Lower lobe of right lung (tissue), 2 donors: ENCODE measurements at places on chromosomes 4 and X. TPM values are rescaled to one million over a fixed set of nuclear protein-coding genes. Genes with fewer than 3 reads are reported as not detected.

The SULT1B1 gene
- total RNA-seq = 10.9 TPM

The TLR3 gene
- total RNA-seq = 26.8 TPM

The CRLF2 gene
- 1.3 TPM for total RNA-seq

GRCh38 chr4:96677499-96677898 is 837.6 kb downstream of the PDHA2 start:
- DNase-seq = no peak
- no peak overlapping the region for H3K27ac ChIP-seq
- H3K4me1 ChIP-seq = no peaks in the 10 kb centered on the region
- no peaks in the 10 kb centered on the region for H3K36me3 ChIP-seq
- H3K4me3 ChIP-seq = no peak overlapping the region
- no peaks in the 10 kb centered on the region for H3K27me3 ChIP-seq

DNA sequence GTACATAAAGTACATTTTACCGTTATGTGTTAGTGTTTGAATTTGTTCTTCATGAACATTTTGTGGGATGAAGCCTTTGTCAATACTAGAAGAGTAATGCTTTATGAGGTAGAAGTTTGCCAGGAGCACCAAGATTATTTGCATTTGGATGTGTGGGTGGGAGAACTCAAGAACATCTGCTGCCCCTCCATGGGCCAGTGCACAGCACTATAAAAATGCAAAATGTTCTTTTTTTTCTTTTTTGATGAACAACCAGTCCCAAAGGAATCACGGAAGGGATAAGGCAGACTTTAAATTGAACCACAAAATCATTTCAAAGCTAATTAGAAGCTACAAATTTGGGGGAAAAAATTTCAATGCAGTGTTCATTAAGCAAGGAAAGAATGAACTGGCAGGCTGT is 300.3 kb upstream of the NWD2 start:
- no peak for DNase-seq
- H3K4me1 ChIP-seq = no peaks in the 10 kb centered on the region
- no peak overlapping the region for H3K4me3 ChIP-seq
- H3K27ac ChIP-seq = no peak overlapping the region
- H3K27me3 ChIP-seq = no peaks in the 10 kb centered on the region

- H3K27me3 ChIP-seq = no peaks in the 10 kb centered on the region
- H3K36me3 ChIP-seq = no peaks in the 10 kb centered on the region
Measured at GRCh38 chr4:117577686-117578311, 456.5 kb upstream of the NDST3 start.

DNA sequence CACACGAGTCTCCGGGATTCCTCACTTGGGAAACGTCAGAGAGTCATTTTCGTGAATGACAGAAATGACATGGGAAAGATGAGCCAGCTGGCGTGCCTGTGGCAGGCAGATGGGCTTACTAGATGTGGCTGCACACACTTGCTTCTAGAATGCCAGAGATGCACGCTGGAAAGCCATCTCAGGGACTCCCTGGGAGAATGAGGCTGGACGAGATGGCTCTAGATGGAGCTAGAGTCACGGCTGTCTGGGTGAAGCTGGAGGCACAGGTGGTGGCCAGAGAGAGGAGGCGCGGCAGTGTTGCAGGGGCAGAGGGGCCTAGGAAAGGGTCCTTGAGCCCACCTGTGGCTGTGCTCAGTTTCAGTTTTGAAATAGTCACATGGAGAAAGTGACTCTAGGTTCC is 26.0 kb downstream of the TKTL1 start:
- no peak overlapping the region for H3K4me3 ChIP-seq
- peaks cover 3% of the 10 kb centered on the region for H3K4me1 ChIP-seq
- no peak for DNase-seq
- no peaks in the 10 kb centered on the region for H3K27me3 ChIP-seq
- no peaks in the 10 kb centered on the region for H3K36me3 ChIP-seq

- H3K4me1 ChIP-seq = peaks cover 2% of the 10 kb centered on the region
- H3K27ac ChIP-seq = no peak overlapping the region
- H3K4me3 ChIP-seq = no peak overlapping the region
- peak; percentile 41 for DNase-seq
- H3K36me3 ChIP-seq = no peaks in the 10 kb centered on the region
Measured at GRCh38 chr4:1576304-1576960, 107.7 kb downstream of the FAM53A start.

DNA sequence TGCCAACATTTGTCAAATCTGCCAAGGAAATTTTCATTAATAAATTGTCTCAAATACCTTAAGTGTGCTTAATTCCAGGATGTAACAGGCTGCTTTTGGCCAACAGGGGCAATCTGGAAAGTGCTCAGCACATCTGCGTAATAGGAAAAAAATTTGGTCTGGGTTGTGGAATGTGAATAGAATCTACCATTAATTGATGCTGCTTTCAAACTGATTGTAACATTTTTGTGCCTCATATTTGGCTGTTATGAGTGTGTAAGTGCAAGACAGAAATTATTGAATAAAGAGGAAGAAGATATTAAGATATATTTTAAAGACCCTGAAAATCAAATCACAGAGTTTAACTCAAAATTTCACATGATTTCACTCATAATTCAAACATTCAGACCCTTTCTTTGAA is 41.1 kb downstream of the REELD1 start:
- DNase-seq = no peak
- peaks cover 10% of the 10 kb centered on the region for H3K36me3 ChIP-seq
- H3K4me3 ChIP-seq = no peak overlapping the region
- no peaks in the 10 kb centered on the region for H3K4me1 ChIP-seq
- H3K27ac ChIP-seq = no peak overlapping the region
- no peaks in the 10 kb centered on the region for H3K27me3 ChIP-seq

DNA sequence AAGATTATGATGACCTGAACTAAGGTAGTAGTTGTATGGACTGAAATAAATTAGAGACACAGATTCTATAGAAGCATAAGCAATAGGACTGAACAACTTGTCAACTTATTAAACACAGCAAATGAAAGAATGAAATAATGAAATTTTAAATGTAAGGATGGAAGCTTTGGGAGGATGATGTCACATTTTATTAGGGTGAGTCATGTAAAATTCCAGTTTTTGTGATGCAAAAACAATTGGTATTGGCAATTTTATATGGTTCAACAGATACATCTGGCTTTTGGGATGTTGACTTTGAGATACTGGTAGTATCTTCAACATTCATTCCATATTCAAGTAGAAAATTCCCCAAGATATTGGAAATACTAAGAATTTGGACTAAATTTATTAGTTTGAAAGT is 72.7 kb upstream of the IL15 start:
- H3K36me3 ChIP-seq = no peaks in the 10 kb centered on the region
- H3K4me3 ChIP-seq = no peak overlapping the region
- no peaks in the 10 kb centered on the region for H3K27me3 ChIP-seq
- H3K4me1 ChIP-seq = no peaks in the 10 kb centered on the region

- H3K27me3 ChIP-seq = no peaks in the 10 kb centered on the region
- H3K4me3 ChIP-seq = no peak overlapping the region
- H3K4me1 ChIP-seq = no peaks in the 10 kb centered on the region
- H3K36me3 ChIP-seq = no peaks in the 10 kb centered on the region
Measured at GRCh38 chrX:132657876-132658275, 169.0 kb upstream of the MBNL3 start.

GRCh38 chrX:1933964-1934363 is 319.1 kb downstream of the ASMT start:
- H3K27ac ChIP-seq = no peak overlapping the region
- no peaks in the 10 kb centered on the region for H3K4me1 ChIP-seq
- DNase-seq = no peak
- H3K4me3 ChIP-seq = no peak overlapping the region
